ENCODE measurements at places on chromosomes 5 and 9.
A peak's percentile ranks its signal among the peaks of the same experiment; 100 is the strongest.

GRCh38 chr9:130899051-130899748, 2.6 kb upstream of the QRFP start:
- no peak for DNase-seq

GRCh38 chr5:181087309-181087708, 43.7 kb downstream of the OR2V1 start:
- no peak for DNase-seq

DNA sequence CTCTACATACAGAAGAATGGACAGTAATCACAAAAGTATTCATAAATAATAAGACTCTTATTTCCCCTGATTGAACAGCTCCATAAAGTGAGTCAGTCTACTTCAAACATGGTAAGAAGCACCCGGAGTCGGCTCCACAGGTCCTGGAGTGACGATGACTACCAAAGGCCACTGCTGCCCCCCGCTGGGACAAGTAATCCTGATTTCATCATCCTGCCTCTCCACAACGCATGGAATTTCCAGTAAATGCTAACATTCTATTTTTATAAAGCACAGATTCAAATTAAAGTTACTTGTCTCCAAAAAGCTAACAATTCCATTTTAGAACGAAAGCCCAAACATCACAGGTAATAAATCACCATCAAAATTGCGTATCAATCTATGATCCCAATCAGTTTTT, 16.2 kb downstream of the ATPSCKMT start:
- peak; percentile 70 for DNase-seq

DNA sequence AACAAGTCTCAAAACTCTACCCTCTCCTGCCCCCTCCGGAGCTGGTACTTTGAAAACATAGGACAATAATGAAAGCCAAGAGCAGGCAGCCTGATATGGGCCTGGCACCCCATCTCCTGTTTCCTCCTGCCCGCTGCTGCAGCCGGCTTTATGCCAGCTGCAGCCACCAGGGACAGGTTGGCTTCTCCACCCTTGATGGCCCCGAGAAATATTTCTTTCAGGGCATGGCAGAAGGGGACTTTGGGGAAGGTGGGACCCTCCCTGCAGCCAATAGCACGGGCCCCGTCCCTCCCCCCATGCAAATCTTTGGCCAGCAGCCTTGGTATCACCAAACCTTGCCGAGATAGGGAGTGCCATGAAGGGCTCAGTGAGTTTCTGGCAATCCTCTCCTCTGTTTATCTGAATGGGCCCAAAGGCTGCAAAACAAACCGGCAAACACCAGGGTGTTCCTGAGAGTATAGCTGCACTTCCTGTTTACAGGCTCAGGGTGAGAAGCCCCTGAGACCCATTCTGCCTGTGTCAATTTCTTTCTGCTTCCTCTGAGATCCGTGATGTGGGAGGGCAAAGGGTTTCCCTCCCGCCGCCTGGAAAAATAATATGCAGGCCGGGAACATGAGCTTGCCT, 73.4 kb upstream of the BOD1 start:
- DNase-seq: no peak

DNA sequence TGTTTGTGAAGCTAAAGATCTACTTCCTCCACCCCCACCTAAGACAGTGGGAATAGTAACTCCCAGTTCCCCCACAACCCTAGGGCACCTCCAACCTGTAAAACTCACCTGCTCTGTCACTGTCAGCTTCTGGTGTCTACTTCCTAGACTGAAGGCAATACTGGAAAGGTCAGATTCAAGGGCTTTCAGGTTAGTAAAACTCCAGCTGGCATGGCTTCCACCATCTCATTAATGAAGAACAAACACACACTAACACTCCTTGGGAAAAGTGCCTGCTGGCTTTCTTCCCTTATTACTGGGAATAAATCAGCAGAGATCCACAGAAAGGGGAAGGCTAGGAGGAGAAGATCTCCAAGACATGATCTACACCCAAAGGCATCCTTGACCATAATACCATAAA, 109.9 kb downstream of the TMEM174 start:
- no peak for DNase-seq

All from brain pericyte (primary cell).